ENCODE measurements at places on chromosomes 13 and 19. TPM values are rescaled to one million over a fixed set of nuclear protein-coding genes. Genes with fewer than 3 reads are reported as not detected.

ADGRE3 gene
- not detected for total RNA-seq

CDX2 gene
- not detected for total RNA-seq

CRLF1 gene
- total RNA-seq = 29.3 TPM

PBX4 gene
- total RNA-seq = 3.9 TPM

OLFM2 gene
- total RNA-seq = 2.2 TPM

TTYH1 gene
- not detected for total RNA-seq

RASL11A gene
- 5.3 TPM for total RNA-seq

CLASRP gene
- 29.9 TPM for total RNA-seq

ZNF829 gene
- 4.3 TPM for total RNA-seq

DNA sequence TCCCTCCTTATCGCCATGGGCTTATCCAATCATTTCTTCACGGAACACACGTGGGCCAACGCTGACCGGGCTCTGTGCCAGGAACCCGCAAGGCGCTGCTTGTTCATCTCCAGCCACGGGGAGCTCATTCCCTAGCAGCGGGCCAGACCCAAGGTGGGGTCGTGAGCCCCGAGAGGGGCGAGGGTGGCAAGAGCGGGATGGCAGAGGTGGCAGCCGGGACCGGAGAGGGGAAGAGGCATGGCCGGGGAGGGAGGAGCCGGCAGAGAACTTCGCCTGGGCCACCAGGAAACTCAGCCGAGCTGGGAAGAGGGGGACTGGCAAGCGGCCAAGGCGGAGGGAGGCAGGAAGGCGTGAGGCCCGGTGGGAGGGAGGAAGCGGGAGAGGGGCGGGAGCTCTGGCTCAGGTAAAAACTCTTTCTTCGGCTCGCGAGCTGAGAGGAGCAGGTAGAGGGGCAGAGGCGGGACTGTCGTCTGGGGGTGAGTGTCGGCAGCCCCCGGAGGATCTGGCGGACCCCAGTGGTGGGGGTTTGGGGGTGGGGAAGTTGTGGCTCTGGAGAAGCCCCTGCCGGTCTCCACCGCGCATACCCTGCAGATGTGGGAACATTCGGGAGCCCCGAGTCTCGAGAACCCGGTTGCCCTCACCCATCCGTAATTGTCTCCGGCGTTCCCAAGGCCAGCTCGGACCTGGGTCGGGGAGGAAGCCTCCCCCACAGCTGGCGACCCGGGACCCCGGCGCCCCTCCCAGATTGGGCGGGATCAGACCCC lies at the start of gene B3GNT3:
Gene B3GNT3, plus strand, starts transcription at position 408 of the 764 bp plus-strand sequence. CDS start 12,670 bp downstream, outside the sequence.
- no peak for DNase-seq

DNA sequence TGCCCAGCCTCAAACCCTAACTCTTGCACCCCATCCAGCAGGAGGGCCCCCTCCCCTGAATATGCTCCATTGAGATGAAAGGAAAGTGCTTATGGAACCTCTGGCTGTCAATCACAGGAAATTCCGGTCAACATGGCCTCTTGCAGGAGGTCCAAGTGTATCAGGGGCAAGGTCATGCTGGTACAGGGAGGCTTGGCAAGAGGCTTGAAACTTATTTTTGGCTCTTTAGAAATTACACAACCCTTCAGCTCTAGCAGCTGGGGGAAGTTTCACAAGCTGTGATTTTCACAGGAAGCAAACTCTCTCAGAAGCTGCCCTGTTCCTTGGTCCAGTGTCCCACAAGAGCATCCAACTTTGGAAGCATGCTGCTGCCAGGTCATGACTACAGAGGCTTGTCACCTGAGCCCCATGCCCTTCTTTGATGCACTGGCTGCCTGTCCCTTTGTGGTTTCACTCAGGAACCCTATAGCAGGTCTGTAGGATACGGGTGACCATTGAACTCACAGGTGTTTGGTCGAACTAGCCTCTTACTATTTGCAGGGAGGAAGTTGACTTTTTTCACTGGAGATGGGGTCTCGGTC lies 8.4 kb downstream of the ASF1B start:
- DNase-seq = no peak

GRCh38 chr19:35279985-35280821 lies 2.1 kb upstream of the HAMP start:
- DNase-seq = no peak

DNA sequence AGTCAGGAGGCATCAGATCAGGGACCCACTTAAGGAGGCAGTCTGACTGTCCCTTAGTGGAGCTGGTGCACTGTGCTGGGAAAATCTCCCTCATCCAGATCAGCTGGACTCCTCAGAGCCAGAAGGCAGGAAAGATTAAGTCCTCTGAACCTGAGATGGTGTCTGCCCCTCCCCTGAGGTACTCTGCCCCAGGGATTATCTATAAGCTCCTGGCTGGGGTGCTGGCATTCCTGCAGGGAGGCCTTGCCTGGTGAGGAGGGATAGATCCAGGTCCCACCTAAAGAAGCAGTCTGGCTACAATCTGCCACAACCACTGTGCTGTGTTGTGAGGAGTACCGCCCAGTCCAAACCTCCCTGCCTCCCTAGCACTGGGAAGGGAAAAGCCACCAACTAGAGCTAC lies 81.2 kb downstream of the NHLRC3 start:
- no peak for DNase-seq

DNA sequence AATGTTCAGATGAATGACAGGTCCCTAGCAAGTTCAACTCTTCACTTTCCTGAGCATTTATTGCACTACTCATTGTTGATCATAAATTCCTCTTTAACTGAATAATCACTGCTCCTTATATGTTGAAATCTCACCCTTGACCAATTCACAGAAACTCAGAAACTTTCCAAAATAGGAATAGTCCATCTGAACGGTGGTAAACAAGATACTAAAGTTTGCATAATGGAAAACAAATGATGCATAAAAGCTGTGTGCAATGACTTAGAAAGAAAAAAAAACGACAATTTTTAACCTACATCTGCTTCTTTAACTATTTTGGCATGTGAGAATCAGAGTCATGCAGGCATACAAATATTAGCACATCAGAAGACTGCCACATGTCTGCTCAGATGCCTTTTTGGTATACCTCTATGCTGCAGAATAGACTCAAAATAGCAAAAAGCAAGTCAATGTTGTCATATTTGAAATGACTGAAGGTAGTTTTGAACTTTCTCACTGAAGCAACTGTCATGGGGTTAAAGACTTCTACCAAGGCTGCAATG lies 34.8 kb downstream of the SLC10A2 start:
- DNase-seq = no peak

DNA sequence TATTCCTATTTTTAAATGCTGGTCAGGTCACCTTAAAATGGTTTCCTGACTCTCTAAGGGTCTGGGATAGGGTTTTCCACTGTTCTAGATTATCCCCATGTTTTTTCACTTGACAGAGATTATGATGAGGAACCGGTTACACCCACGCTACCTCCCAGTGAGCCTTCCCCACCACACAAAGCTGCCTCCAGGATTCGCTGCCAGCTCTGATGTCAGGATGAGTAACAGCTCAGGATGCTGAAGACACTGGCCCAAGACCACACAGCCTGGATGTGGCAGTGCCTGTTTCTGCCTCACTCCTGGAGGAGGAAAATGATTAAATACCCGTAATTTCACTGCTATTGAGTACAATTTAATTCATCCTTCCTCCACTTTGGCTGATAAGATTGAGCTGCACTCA lies 22.9 kb downstream of the ZNF114 start:
- DNase-seq = peak; percentile 39

- no peak for DNase-seq
These were observed at the start of gene PCDH17 for GRCh38 chr13:57631596-57632275. TSS of gene PCDH17 (plus strand) at chr13:57631744. CDS start at chr13:57632547, 803 bp downstream.

DNA sequence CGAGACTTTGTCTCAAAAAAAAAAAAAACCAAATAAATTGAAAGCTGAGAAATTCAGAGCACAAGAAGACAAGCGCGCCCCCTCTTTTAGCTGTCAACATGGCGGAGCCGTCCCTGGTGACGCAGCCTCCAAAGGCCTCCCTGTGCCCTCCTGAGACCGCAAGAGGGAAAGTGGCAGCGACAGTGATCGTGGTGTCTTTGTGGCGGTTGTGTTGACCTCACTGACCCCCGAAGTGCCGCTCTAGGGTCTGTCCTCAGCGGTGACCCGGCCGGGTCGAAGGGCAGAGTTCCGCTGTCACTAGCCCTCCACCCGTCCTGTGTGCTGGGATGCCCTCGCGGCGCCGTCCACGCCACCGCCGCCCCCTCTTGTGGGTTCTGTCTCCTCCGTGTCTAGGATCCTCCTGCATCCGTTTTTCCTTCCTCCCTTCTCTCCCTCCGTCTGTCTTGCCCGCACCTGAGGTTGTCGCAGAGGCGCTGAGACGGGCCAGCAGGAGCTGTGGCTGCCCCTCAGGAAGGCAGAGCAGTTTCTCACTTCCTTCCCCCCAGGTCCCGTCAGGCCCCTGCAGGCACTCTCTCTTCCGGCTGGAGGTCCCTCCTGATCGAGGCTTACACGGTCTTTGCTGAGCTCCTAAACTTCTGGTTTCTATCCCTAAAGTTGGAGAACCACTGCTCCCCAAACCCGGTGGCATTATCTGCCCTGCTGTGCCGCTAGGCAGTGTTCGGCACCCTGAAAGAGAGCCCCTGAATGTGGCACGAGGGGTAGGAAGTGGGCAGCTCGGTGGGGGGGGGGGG lies 7.2 kb downstream of the UHRF1 start:
- DNase-seq = no peak

- peak; percentile 77 for DNase-seq
These were observed 21.5 kb downstream of the NFIC start for GRCh38 chr19:3387645-3388589.
